ENCODE measurements at places on chromosomes 11 and 22.

GRCh38 chr22:19723232-19723982, at the start of gene GP1BB:
GP1BB (plus strand) TSS chr22:19723539; CDS start chr22:19723570, 31 bp downstream.
- no peak for DNase-seq

DNA sequence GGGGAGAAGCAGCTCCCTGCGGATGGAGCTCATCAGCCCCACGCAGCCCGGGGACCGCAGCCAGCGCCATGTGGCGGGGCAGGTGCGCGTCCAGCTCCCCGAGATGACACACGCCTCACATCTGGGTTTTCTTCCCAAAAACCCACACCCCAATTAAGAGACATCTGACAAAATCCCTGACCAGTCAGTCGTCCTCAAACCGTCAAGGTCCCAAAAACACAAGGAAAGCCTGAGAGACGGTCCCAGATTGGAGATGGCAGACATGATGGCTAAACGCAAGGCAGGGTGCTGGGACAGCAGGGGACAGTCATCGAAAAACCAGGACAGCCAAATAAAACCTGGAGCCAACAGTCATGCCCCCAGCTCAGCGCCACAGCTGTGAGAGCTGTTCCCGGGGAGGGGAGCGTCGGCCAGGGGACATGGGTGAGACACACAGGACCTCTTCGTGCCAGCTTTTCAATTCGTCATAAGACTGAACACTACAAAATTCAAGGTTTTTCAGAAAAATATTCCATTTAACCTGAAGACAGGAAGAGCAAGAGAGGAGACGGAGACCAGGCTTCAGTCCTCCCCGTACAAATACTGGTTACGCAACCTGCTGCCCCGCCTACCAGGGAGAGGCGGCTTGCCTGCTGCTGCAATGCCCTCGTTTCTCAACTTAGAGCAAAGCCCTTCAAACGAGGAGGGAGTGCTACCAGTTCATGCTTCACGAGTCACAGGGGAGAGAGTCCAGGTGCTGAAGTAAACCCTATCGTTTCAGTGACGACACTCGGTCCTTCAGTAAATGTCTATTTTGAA, 10.5 kb downstream of the TOLLIP start:
- no peak for DNase-seq

GRCh38 chr22:27405672-27406388, 395.7 kb downstream of the MN1 start:
- peak; percentile 8 for DNase-seq

DNA sequence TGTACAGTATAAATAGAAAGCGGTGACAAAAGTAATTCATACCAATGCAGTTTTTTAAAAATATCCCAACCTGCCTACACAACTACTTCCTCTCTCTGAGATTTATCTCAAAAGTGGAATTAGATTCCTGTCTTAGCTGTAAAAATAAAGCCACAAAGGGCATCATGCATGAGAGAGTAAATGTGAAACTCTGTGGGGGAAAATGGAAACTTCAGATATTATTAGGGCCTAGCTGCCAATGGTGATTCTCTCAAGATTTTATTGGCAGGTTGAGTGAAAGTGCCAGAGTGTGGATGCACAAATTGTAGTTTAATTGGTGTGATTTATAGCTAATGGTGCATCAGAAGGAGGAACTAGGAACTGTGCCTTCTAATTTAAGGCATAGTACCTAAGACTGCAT, 356.9 kb upstream of the CCDC90B start:
- DNase-seq, result no peak

DNA sequence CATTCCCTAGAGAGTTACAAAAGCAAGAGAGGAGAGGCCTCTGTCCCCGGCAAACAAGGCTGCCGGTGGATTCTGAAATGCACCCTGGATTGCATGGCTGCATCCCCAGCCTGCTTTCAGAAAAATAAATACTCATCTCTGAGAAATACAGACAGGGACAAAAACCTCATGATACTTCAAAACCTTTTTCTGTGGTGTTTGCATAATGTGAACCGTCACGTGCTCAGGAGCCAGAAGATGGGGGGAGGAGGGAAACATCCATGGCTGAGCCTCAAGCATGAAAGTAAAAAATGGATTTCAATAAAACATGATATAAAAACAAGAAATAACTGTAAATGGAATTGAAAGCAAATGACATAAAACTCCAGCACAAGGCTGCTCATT, 198.5 kb upstream of the NCAM1 start:
- DNase-seq, result no peak

DNA sequence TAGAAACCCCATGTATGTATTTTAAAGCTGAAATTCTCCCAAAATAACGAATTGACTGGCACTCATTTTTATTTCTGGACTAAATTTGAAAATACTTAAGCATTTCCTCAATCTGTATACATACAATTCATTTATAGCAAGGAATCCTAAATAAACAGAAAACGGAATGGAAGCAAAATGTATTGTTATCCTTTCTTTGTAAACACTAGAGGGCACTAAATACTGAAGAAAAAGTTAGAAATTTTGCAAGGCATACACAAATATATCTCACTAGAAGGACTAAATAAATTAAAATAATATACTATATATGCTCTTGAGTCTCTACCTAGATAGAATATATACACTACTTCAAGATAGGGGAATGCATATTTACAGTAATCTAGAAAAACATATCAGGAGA, 23.1 kb upstream of the ANO5 start:
- no peak for DNase-seq

GRCh38 chr22:33438273-33438672, 380.1 kb upstream of the SYN3 start:
- no peak for DNase-seq

GRCh38 chr22:19482297-19482696, 2.6 kb downstream of the CDC45 start:
- no peak for DNase-seq

DNA sequence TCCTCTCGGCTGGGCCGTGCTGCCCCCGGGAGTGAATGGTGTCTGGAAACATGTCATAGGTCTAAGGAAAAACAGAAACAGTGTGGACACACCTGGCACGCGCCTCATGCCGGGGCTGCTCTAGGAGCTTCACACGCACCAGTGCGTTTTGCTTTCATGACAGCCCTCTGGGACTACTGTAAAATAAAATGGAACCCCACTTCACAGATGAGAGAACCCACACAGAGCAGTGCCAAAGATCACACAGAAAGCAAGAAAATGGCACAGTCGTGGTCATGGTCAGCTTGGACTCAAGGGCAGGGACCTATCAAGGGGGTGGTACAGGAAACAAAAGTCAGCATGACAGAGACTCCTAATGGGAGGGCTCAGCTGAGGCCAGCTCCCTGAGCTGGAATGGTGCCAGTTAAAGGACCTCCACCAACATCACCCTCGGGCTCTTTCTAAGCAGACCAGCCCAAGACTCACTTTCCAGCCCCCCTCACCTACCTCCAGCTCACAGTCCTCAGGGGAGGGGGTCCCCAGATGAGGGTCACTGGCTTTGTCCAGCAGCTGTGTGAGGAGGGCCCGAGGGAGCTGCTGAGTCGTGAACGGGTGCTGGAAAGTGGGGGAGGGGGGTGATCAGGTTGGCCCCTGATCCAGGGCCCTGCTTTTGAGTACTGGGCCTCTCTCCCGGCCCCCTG, 3.3 kb downstream of the MAP4K2 start:
- DNase-seq, result no peak

- no peak for DNase-seq
These were observed 4.4 kb downstream of the PGGHG start for GRCh38 chr11:293271-293851.

GRCh38 chr11:75706260-75706729, 11.3 kb upstream of the MOGAT2 start:
- DNase-seq, result peak; percentile 41

DNA sequence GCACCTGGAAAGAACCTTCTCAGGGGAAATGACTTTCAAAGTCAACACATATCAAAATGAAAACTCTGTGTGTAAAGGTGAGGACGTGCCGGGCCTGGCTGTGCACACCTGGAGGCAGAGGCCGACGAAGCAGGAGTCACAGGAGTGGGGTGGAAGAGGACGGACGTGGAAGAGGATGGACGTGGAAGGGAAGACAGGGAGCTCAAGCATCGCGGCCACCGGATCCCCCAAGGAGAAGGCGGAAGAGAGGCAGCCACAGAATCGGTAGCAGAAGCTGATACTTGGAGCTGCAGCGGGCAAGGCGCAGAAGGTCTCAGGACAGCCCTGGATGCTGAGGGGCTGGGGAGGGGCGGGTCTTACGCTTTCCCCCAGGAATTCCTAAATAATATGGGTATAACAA, 519.8 kb downstream of the BRD1 start:
- no peak for DNase-seq

DNA sequence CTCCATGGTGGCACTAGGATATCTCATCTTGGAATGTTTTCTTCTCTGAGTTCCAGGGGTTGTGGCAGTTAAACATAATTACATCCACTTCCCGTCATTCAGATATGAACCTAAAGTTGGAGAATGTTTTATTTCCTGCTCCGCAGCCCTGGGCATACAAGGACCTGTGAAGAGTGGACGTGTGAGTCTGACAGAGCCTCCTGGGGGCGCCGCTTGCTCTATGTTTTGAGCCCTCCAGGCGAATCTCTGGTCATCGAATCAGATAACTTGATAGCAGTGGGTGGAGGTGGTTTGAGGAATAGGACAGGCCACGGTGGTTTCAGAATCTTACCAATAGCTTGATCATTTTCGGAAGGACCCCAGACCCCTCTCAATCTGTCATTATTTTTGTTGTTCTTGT, 174.2 kb downstream of the NTM start:
- no peak for DNase-seq

DNA sequence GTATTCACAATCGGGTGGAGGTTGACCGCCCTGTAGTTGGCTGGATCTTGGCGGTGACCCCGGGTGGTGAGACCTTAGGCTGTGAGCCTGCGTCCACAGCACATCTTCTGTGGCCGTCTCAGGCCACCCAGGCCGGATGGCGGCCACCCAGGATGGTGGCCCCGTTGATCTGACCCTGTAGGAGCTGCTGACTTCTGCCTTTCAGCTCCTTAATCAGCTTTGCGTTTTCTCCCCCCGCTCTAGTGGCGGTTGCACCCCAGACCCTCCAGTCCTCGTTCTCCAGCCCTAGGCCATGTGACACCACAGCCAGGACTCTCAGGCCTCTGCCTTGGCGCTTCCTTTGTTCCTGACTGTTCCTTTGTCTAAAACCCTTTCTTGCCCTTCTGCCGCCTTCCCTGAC, 244.0 kb downstream of the TBC1D22A start:
- no peak for DNase-seq

DNA sequence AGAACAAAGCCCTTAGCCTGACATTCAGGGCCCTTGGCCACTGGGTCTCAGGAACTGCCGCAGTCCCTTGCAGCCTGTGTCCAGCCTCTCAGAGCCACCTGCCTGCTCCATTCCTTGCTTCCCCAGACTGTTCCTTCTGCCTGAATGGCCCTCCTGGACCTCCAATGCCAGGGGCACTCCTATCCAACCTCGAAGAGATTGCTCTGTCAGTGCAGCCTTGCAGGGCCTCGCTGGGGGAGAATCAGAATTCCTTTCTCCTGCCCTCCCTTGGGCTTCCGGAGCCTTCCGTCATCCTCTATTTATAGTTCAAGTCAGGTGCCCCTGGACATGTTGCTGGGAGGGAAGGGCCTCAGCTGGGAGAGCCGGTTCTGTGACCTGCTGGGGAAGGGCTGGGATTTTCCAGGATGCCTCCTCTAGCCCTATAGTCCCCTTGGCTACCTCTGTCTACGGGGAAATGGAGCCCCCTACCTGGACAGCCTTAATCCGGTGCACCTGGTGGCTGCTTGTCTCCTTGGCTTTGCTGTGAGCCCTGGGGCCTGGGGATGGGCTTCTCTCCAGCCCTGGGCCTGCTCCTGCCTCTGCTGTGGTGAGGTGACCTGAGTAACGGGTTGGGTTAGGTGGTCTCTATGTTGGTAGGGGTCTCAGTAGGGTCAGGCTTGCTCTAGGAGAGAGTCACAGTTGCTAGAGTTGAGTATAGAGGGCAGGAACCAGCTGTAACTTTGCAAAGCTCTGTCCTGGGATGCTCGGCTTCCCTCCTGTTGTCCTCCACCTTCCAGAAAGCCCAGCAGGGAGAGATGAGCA, 45.9 kb upstream of the SYT7 start:
- DNase-seq, result no peak

GRCh38 chr11:100192181-100192580, 494.9 kb upstream of the ARHGAP42 start:
- no peak for DNase-seq

DNA sequence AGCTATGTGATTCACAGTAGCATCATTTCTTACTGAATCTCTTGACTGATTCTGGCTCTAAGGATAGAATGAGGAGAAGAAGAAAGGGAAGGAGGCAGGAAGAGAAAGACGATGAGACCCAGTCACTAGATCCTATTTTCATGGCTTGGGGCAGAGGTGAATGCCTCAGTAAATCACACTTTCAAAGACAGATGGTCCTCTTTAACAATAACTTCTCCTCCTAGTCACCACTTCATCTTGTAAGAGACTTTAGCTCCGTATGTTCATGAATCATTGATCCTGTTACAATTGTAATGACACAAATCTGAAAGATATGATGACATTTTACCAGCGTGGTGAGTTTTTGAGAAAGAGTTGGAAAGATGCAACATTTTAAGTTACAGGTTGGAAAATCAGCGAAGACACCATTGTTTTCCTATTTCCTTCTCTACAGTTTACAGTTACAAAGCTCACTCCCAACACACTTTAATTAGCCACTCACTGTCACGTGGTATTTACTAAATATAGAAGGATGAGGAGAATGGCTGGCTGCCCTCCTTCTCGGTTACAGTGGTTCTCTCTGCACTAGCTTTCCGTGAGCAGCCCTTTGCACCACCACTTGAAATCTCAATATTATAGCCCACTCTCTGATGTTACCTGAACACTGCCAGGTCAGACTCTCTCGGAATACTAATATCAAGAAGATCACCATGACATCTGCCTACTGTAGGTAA, 205.8 kb downstream of the CADM1 start:
- DNase-seq, result no peak

DNA sequence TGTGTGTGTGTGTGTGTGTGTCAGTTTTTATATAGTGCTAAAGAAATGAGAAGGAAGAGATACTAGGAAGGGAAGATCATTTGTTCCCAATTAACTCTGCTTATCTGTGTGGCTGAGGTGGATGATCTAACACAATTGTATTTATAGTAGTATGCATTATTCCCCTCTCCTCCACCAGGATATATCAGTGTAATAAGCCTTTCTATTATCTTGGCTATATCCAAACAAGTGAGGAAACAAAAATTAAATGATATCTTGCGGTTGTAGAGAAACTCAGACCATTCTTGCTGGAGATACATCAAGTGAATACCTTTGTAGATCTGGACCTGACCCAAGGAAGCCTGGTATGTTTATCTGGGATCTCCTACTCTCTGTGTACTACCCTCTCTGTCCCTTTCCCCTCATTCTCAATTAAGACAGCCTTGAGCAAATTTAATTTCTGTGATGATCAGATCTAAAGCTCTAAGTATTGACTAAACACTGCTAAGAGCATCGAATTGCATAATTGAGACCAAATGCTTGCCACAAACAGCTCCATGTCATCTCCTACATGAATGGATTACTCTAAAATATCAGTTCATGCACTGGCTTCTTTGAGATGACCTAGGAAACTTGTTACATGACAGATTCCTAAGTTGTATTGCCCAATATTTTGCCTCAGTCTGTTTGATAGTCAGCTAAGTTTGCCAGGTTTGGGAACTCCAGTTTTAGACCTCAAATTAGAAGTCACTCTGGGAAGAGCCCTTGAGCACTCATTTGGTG, 185.3 kb upstream of the CTSC start:
- no peak for DNase-seq
